HAP-1 (cell line): ENCODE measurements at places on chromosomes 3 and 15.

- DNase-seq, result no peak
Measured at GRCh38 chr3:120641696-120642246, 40.3 kb downstream of the HGD start.

DNA sequence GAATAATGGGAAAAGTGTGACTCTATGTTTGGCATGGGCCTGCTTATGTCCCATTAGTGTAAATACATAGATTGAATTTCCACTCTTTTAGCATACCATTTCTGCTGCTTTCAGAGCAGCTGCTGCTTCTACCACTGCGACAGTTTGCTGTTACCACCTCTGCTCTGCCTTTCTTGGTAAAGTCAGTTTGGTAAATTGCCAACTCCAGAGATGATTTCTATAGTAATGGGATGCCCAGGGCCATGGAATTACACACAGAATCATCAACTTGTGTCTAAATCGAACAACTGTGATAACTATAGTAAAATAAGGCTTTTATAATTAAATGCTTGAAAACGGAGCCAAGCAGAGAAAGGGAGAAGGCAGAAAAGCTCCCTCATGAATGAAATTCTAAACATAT is 168.4 kb upstream of the VEPH1 start:
- DNase-seq, result no peak

- no peak for DNase-seq
Measured at GRCh38 chr3:24487325-24488262, 7.1 kb downstream of the THRB start.

- no peak for DNase-seq
Measured at GRCh38 chr3:17579289-17580031, 163.0 kb downstream of the TBC1D5 start.

- no peak for DNase-seq
Measured at GRCh38 chr3:14606669-14607339, 44.8 kb upstream of the CCDC174 start.

DNA sequence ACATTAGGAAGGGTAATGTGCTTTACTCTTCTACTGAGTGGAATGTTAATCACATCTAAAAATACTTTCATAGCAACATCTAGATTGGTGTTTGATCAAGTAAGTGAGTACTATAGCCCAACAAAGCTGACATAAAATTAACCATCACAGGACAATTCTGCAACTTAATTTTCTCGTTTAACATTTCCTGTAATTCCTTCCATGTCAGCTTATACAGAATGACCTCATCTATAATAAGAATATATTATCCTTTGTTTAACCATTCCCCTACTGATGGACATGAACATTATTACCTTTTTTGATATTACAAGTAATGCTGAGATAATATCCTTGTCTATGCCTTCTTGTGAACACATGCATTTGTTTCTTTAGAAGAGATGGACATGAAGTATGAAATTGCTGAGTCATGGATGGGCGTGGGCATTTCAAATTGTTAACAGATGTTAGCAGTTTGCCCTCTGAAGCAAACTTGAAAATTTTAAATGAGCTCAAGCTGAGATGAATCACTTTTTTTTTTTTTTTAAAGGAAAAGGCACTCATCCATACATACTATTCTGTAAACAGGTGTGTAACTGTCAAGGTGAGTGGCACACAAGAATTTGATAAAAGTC is 85.1 kb downstream of the OXNAD1 start:
- DNase-seq, result no peak

- no peak for DNase-seq
Measured at GRCh38 chr3:117553461-117553860, 843.9 kb downstream of the TUSC7 start.

DNA sequence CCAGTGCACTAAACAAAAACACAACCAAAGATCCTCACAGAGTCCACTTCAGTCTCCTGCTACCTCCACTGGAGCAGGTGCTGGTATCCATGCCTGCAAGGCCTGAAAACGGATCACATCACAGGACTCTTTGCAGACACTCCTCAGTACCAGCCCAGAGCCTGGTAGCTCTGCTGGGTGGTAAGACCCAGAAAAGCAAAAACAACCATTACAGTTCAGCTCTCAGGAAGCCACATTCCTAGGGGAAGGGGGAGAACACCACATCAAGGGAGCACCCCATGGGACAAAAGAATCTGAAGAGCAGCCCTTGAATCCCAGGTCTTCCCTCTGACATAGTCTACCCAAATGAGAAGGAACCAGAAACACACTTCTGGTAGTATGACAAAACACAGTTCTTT is 52.5 kb upstream of the PFN2 start:
- no peak for DNase-seq

GRCh38 chr3:113057117-113057516 is 66.3 kb downstream of the GTPBP8 start:
- no peak for DNase-seq

GRCh38 chr3:113243846-113244245 is 32.5 kb downstream of the BOC start:
- DNase-seq, result no peak

DNA sequence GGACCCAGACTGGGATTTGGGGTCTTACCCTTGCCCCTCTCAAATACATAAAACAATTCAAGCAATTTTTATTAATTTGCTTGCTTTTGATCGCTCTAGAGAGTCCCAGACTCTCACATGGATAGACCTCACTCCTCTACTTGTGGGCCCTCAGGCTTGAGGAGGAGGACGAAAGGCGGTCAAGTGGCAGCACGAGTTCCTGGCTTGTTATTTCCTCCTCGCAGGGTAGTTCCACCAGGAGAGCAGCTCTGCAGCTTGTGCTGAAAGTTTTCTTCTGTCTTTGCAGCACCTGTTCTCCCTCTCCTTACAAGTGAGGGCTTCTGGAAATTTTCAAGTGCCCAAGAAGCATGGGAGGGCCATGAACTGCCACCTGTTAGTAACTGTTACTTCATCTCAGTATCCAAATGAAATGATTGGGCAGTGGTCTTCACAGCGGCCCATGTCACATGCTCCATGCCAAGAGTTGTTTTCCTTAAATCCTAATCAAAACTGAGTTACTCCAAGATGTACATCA is 22.7 kb downstream of the ABI3BP start:
- DNase-seq, result no peak

DNA sequence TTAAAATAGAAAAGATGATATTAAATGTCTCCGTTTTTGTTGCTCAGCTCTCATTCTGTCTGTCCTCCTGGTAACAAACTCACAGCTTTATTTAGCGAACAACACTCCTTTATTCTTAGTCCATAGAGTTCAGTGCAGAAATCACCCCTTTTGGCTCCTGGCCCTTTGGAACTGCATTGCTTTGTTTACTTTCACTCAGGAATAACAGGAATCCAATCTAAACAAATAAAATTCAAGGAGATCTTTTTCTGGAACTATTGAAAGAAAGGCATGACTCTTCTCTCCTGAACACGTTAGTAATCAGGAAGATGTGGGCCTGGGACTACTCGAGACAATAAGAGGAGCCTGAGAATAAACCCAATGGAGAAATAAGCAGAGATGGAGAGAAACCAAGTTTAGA is 409.2 kb downstream of the DIPK2A start:
- no peak for DNase-seq

- no peak for DNase-seq
Measured at GRCh38 chr3:53713626-53714025, 132.6 kb downstream of the CHDH start.

- DNase-seq, result no peak
Measured at GRCh38 chr3:14959359-14959943, 12.1 kb downstream of the NR2C2 start.

DNA sequence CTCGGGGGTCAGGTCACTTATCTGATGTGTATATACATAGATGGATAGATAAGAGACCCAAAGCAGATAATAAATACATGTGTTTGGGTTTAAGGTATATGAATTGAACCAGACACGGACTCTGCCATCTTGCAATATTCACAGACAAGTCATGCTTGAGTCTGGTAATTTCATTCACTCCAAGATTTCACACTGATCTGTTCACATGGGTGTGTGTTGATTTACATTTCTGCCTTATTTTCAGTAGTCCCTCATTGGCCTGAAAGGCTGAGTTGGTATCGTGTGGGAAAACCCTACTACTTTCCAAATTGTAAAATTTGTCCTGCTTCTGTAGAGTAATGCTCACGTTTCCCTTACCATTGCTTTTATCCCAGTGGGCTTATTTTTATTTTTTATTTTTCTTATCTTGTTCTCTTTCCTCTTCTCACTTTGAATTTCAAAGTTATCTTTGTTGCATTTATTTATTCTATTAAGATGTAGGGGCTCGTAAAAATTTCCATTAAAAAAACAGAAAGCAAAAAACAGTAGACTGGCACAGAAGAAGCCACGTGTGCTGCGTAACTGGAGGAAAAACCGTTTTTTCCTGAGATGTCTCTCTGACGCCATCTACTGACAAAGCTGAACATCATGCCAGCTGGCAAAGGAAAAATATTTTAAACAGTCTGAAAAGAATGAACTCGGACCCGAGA is 10.8 kb upstream of the MFSD1 start:
- DNase-seq, result peak; percentile 70

DNA sequence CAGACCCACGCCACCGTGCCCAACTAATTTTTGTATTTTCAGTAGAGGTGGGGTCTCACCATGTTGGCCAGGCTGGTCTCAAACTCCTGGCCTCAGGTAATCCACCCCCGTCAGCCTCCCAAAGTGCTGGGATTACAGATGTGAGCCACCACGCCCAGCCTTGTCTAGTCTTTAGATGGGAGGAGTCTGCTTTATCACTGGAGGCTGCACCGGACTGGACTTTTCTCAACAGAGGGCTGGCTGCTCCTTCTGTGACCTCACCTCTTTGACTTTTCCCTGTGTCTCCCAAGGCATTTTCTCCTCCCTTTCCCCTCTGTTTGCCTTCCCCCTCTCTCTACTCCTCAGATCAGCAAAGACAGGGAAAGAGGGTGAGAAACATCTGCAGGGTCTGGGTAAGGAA is 28.5 kb downstream of the SLCO2A1 start:
- no peak for DNase-seq

- no peak for DNase-seq
Measured at GRCh38 chr15:38612159-38612863, 47.7 kb upstream of the RASGRP1 start.

GRCh38 chr3:45642731-45643152 is 46.5 kb upstream of the SACM1L start:
- no peak for DNase-seq

DNA sequence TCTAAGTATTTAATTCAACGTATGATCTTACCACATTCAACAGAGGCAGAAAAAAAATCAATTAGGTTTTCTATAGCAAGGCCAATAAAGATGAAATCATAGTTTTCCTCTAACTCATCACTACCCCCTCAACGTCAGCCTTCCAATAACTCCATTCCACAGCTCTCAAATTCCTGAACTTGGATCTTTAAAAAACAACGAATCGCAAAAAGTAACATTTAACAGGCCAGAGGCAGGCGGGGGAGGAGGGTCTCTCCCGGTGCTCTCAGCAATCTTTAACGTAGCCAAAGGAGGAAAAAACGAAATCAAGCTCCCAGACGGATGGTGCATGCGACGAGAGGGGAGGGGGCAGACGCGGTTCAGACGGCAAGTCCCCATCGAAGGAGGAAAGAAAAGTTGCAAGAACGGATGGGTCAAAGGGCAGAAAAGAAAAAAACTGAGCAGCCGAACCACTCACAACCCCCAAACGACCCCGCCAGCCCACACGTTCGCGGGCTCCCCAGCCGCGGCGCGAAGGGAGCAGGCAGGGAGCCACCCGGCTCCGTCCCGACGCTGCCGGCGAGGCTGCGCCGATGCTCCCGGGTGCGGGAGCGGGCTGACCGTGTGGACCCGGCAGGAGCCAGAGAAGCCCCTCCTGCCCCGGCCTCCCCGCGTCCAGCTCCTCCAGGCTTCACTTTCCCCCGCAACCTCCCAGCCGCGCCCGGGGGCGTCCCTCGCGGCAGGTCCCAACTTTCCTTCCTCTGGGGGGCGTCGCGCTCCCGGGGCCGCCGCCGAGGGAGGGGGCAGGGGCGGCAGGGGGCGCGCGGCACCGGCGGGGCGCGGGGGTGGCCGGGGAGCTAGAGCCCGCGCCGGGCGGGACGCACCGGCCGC is 703 bp downstream of the PEAK1 start:
- peak; percentile 40 for DNase-seq

DNA sequence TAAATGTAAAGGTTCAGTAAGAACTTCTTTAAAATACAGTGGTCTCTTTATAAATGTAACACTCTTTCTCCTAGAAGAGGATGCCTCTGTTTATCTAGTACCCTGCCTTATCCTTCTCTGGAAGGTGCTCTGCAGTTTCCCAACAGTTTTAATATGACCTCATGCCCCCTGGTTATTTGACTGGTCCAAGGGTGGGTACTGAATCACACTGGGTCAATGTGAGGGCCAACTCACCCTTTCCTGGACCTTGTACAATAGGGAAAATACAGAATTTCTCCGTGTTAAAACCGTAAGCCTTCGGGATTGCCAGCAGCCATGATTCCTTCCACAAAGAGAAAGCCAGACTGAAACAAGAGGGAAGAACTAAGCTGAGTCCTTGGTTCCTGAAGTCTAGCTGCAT is 9.2 kb downstream of the DCBLD2 start:
- DNase-seq, result no peak

DNA sequence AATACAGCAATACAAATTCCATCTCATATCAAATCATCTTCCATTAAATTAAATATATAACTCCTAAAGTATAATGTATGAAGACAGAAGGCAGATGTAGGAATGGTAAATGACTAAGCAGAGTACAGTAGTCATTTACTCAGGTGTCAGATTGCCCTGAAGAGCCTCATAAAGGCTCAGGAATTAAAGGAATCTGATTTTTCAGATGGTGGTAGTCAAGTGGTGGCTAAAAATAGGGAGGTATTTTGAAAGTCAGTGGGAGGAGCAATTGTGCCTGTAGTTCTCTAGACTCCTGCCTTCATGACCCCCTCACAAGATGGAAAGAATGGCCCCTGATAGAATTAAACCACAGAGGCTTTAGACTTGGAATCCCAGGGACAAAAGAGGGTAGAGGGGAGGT is 142.7 kb upstream of the SYNPR start:
- DNase-seq, result no peak

GRCh38 chr15:52649686-52650085 is 29.5 kb downstream of the ATOSA start:
- DNase-seq, result no peak

- DNase-seq, result no peak
Measured at GRCh38 chr3:30629746-30630145, 23.3 kb downstream of the TGFBR2 start.

DNA sequence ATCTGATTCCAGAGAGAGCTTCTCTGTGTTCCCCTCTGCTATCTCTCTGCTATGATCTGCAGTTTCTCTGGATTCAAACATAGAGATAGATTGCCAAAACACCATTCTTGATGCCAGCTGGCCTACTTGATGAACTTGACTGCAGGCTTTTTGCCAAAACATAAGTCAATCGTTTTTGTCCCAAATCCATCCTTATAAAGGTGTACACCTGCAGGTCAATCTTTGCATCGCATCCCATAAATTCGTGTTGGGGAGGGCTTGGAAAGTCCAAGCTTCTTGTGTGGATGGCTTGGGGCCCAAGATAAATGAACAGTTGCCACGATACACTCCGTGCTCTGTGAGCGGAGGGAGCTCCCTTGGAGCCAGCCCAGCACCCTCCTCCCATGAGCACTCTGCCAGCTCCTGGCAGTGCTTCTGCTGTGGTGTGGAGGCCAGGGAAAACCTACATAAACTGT is 2.7 kb downstream of the CERS3 start:
- DNase-seq, result no peak

DNA sequence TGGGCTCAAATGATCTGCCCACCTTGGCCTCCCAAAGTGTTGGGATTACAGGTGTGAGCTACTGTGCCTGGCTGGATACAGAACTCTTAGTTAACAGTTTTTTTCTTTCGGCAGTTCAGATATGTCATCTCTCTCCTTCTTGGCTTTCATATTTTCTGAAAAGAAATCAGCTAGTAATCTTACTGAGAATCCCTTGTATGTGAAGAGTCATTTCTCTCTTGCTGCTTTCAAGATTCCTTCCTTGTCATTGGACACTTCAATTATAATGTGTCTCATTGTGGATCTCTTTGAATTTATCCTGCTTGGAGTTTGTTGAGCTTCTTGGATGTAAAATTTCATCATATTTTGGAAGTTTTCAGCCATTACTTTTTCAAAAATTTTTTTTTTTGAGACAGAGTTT is 17.0 kb downstream of the TRIM69 start:
- no peak for DNase-seq
